Fibroblast of skin of left quadriceps (primary cell): ENCODE measurements at places on chromosomes 4 and X.

GRCh38 chr4:112234952-112235609, 3.5 kb downstream of the AP1AR start:
- peak; percentile 75 for DNase-seq

- DNase-seq = no peak
These were observed 67.2 kb upstream of the CAMK2D start for GRCh38 chr4:113828702-113829101.

DNA sequence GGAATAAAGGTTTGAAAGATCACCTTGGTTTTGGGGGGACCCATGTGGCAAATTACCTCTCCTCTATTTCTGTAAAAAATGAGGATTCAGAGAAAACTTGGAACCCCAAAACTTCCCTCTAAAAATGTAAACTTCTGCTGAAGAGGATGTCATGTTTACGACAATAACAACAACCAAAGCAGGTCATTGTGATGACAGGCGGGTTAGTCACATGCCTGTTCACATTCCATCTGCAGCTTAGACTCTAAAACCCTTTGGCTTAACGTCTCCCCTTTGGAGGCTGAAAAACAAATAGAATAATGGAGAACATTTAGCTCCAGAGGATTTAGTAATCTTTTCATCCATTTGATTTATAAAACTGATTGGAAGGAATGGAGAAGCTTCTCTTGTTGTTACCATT, 75.0 kb upstream of the FAM9C start:
- no peak for DNase-seq

DNA sequence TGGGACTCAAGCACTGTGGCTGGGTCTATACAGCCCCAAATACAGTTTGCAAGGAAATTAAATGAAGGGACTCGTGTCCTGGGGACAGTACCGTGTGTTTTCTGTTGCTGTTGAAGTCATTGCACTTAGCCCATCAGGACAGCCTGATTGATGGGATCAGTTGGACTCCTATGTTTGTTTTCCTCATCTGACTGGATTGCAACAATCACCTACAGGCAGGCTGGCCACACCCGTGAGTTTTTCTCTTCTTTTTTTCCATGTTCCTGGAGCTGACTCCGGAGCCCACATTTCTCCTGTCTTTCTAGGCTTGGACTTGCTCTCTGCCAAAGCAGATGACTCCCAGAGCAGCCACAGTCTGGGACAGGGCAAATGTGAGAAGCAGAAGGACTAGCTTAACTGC, 38.1 kb downstream of the RTL9 start:
- DNase-seq = no peak

GRCh38 chr4:8247047-8247930, 22.3 kb upstream of the HTRA3 start:
- DNase-seq = no peak

GRCh38 chr4:41865981-41866798, 69.0 kb upstream of the TMEM33 start:
- no peak for DNase-seq

DNA sequence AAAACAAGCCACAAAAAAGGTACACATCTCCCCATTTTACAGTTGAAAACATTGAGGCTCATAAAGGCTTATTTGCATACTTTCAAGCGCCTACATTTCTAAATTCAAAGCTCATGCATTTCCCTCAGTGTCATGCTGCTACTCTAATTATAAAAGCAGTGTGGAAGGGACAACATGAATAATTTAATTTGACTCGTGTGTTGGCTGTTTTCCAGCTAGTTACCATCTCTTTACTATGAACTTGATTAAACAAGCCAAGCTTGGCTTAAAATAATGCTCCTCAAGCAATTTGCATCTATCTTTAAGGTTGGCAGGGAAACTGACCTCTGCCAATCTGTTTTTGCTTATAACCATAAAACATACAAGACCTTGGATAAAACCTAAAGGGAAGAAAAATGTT, 252.5 kb upstream of the NEIL3 start:
- no peak for DNase-seq

- DNase-seq = no peak
These were observed 414.2 kb upstream of the LCORL start for GRCh38 chr4:18435781-18436180.

- no peak for DNase-seq
These were observed 129.1 kb downstream of the ARHGAP10 start for GRCh38 chr4:147860960-147861359.

DNA sequence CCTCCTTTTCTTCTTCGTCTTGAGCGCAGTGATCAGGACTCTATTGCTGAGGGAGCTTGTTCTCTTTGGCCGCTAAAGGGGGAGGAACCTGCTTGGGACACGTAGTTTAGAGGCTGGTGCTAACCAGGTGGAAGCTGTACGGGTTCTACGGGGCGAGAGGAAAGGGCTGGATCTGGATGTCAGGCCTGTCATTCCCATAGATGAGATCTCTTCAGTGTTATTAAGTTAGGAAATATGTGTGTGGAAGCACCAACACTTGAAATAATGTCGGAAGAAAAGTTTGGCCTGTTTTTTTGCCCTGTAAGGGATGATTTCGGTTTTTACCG, 643 bp downstream of the SRP72 start:
- DNase-seq = no peak

DNA sequence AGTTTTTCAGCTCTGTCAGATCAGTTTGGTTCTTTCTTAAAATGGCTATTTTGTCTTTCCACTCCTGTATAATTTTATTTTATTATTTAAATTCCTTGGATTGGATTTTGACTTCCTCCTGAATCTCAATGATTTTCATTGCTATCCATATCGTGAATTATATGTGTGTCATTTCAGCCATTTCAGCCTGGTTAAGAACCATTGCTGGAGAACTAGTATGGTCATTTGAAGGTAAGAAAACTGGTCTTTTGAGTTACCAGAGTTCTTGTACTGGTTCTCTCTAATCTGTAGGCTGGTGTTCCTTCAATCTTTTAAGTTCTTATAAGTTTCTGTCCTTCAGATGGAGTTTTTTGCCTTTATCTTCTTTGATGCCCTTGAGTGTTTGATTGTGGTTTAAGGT, 815.5 kb downstream of the KLHL13 start:
- no peak for DNase-seq

DNA sequence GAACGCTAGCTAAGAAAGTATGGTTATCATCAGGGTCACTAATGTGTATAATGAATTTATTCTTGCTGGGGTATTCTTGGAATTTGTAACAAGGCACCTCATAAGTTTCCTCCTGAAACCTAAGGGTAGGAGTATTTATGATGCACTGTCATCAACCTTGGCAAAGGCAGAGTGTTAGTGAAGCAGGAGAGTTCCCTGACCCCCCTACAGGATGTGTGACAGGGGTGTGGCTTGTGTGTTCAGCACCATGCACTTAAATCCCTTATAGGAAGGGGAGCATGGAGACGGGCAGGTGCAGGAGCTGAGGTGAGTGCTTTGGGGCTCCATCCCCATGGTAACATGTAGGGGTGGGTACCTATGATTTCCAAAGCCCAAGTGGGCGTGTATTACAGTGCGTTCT, 237.7 kb downstream of the GALNTL6 start:
- no peak for DNase-seq

- no peak for DNase-seq
These were observed 58.5 kb upstream of the SMAD1 start for GRCh38 chr4:145423017-145423708.

DNA sequence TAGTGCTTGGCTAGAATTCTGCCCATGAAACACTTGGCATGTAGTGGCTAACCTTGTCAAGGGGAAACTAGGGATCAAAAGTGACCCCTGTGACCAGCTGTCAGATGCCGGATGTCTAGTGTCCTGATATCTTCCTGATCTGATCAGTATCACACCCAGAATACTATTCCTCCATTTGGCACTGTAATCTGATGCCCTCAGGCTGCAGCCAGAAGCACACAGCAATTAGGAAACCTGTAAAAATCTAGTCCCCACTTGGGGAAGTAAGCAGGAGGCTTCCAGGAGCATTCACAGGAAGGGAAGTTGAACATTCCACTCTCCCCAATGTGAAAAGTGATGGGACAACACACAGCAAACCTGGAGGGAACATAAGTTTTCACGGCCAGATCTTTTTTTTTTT, 125.1 kb downstream of the HS6ST2 start:
- no peak for DNase-seq

GRCh38 chr4:165011403-165011802, 20.4 kb upstream of the TRIM60 start:
- DNase-seq = no peak
